ENCODE measurements at places on chromosomes 5 and 9.

GRCh38 chr5:176810687-176811501 lies 535 bp downstream of the UNC5A start:
- DNase-seq = no peak

DNA sequence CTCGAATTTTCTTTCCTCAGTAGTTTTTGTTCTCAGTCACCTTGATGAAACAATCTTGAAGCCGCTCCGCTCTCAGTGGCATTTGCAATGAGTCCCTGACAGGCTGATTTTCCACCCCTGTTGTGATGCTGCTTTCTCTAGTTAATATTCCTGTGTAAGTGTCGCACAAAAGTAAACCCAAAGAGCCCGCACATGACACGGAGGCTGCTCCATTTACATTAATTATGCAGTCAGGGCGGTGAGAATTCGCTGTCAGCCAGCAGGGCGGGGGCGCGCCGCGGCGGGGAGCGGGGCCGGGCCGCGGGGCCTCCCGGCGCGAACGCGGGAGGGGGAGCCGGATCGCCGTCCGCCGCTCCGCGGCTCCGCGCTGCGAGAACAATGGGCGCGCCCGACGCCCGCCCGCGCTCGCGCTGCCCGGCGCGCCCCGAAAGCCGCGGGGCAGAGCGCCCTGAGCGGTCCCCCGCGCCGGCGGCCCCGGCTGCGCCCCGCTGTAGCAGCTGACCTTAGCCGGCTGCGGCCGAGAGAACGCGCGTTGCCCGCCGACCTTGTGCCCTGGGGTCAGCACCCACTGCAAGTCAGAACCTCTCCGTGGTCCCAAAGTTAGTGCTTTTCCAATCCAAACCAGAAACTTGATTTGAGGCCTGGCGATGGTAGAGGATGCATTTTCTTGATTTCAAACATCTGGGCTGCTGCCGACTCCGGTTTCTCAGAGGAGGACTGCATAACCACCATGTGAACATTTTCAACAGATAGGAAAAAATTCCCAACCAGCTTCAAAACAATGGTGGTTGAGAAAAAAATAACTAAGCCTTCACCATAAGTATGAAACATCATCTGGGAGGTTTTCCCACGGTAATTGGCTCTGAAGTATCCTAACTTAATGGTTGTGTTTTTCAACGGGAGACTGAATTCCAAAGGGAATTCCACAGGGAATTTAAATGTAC lies 142.6 kb downstream of the PBX3 start:
- no peak for DNase-seq

DNA sequence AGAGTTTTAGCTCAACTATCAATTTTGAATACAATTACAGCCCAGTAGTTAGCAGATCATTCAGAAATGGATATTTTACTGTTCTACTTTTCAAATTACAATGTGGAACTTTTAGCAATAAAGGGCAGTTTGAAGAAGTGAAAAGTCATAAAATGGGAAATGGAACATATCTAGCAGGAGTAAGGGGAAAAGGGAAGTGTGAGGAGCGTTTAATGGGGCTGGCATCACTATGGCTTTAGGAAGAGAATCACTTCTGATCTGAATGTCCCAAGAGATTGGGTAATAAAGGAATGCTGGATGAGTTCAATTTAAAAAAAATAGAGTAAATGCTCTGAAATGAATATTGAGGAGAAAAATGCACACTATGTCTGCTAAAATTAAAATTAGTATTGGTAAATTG lies 77.4 kb downstream of the ATPSCKMT start:
- DNase-seq = no peak

DNA sequence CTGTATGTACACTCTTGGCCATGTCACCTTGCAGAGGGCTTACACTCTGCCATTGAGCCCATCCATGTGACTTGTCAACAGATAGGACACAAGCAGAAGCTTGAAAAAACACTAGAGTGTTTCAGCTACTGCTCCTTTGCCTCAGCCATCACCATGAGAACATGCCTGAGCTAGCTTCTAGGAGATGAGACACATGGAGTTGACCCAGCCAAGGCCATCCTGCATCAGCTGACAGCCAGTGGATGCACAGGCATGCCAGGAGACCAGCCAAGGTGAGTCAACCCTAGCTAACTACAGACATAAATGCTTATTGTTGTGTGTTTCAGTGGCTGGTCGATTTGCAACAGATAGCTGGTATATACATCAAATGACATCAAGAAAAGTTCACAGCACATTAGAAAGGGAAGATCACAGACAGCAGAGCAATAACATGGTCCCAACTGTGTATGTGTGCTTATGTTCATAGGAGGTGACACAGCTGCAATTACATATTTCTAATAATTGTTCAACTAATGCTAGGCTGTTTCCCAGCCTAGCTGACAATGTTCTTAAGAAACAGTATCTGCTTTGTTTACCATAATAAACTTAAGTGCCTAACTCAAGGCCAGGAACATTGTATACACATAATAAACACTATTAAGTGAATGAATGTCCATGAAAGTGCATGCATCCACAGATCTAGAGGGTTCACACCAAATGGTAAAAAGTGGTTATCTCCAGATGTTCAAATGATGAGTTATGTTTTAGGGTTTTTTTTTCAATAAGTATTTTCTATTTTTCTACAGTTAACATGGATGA lies 105.7 kb downstream of the SPOCK1 start:
- no peak for DNase-seq

DNA sequence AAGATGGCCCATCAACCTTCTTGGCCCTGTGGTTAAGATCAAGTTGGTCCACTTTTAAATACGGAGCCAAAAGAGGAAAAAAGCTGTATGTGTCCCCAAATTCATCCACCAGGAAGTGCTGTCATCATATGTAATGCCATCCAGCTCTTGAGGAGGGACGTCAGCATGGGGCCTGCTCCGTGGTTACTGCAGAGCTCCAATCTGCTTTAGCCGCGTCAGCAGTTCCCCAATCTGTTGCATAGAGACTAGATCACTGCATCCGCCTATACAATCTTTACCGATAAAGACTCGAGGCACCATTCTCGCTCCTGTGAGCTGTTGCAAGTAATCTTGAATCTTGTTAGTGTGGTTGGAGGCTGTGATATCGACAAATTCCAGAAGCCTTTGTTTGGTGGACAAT lies 65.7 kb downstream of the GABRA6 start:
- no peak for DNase-seq

- no peak for DNase-seq
These were observed 35.8 kb upstream of the LCP2 start for GRCh38 chr5:170333161-170333910.

DNA sequence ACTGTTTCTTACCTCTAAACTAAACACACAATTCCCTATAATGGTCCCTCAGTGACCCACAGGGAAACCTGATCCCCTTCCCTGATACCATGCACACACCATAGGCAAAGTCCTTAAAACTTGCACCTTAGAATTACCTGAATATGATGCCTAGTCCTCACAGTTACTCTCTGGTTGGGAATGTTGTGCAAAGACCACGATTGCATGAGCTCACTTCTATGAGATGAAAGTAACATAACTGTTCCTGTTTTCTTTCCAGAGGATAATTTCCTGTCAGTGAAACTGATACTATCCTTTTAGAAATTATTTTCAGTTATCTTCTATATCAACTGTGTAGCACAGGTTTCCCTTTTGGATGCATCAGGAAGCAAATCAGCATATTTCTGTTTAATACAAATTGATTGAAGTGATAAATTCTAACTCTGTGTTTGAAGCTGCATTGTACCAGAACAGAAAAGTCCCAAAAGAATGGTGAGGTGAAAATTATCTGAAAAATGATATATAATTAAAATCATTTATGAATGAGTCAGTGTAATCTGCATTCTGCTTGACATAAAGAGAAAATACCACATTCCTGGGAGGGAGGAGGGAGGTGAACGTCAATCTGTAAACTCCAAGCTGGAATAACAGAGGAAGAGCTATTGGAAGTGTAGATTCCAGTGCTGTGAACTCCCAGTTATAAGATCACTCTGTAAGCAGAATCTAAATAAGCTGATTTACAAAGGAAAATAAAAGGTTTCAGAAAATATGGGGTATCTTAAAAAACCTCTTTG lies 51.2 kb upstream of the TNFAIP8 start:
- DNase-seq = peak; percentile 60

DNA sequence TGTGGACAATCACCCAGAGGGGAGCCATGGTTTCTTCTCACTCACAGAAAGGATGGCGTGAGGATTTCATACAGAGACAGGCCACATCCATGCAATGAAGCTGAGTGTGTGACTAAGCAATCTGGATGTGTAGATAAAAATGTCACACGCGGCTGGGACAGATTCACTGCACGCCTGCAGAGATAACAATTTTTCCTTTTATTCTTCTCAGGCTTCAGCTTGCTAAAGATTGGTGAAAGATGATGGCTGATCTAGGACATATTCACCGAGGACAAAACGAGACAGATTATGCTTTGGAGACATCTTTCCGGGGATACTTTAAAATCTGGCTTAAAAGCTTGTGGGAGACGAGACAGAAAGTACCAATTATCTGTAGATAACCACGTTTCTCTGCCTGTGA lies 313.9 kb upstream of the TRPC7 start:
- no peak for DNase-seq

- peak; percentile 35 for DNase-seq
These were observed 19.0 kb downstream of the OLFML2A start for GRCh38 chr9:124795881-124796431.
